Stimulated activated CD4-positive, alpha-beta T cell treated with anti-CD3 and anti-CD28 coated beads, Interleukin-4, amount 100 ng/mL, for 1 hour (primary cell): ENCODE measurements at places on chromosomes 6 and 20.

DNA sequence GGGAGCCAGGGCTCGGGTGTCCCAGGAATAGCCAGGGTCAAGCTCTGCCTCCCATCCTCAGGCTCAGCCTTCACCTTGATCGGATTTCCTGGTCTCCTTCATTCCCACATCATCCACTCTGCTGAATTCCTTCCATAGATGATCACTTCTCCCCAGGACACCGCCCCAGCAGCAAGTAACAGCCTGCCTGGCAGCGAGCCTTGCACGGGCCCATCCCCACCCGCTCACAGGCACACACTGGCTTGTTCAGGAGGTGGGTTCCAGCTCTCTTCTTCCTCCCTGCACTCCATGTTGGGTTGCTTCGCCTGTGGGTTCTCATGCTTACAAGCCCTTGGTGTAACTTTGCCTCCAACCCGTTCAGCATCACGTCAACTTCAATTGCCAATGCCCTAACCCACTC lies 113.0 kb upstream of the IYD start:
- DNase-seq, result no peak

- DNase-seq, result no peak
Observed at GRCh38 chr6:106488494-106489370, 128.2 kb downstream of the CRYBG1 start.

DNA sequence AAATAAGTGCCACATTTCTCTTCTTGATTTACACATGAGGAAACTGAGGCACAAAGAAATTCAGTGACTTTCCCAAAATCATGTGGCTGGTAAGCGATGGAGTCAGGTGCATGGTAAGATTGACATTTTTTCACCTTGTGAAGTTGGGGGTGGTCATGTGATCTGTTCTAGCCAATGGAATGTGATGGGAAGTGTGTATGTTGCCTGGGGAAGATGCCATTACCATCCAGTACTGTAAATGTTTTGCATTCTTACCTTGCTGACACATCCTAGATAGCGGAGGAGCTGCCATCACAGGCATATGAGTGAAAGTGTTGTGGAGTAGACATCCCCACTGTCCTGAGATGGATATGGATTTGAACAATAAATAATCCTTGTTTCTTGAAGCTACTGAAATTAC lies 499.6 kb upstream of the SULF2 start:
- DNase-seq, result no peak

DNA sequence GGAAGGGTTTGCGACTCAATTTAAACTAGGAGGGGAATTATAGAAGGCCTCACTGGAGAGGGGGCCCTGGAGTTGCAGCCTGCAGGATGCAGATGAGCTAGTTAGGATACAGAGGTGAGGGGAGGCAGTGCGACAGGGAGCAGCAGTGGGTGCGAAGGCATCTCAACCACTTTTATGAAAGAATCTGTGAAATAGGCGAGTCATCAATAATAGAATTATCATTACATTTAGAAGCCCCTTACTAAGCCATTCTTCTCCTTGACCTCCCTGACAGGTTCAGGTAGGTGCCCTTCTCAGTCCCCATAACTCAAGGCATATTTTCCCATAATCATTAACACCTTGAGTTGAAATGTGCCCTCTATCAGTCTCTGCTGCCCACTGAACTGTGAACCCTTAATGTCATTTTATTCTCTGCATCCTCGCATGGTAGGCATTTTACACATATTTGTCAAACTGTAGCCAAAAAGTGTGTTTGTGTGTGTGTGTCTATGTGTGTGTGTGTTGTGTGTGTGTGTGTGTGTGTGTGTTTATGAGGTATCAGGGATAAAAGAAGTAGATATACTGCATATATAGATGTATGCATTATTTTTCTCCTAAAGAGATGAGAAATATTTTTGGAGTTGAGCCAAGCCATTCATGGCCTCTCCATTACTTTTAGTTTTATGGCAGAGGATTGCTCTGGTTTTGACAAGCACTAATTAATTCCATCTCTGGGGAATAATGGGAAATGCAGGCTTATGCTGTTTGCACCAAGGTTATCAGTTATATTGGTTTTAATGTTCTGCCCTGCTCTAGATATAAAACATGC lies 898.8 kb downstream of the KIF16B start:
- DNase-seq, result no peak

GRCh38 chr6:108760126-108761050 lies 87.8 kb upstream of the ARMC2 start:
- DNase-seq, result no peak

- peak; percentile 17 for DNase-seq
Observed at GRCh38 chr20:57514273-57514751, 10.6 kb downstream of the CTCFL start.

DNA sequence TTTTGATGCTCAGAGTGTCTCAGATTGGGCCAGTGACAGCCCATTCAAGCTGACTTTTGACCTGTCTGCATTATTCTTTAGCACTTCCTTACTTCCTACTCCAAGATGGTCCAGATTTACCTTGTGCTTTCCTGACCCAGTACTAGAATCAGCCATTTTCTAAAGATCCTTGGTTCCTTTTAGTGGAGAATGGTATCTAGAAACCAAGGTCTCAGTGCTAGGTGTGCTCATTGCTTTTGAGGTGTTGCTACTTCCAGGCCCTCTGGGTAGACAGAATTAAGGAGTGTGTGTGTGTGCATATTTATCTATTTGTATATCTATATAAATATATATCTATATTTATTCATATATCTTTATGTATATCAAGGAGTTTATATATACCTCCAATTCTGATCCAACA lies 67.3 kb upstream of the UTRN start:
- DNase-seq, result no peak

- DNase-seq, result no peak
Observed at GRCh38 chr20:35630636-35631035, 15.0 kb downstream of the SPAG4 start.

DNA sequence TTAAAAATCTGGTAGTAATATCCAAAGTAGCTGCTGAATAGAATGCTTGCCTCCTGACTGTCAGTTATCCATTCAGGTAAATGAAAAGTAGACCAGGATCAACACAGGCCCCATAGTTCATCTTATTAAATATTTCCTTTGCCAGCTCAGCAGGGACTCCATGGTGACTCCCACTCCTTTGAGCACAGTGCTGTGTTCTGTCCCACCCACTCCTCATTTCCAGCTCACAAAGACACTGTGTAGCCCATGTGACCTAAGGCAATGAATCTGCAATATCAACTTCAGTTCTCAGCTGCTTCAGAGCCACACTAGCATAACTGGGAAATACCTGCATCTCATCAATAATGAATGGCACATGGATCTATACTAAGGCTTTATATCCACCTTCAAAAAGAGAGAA lies 189.5 kb upstream of the MANEA start:
- no peak for DNase-seq

DNA sequence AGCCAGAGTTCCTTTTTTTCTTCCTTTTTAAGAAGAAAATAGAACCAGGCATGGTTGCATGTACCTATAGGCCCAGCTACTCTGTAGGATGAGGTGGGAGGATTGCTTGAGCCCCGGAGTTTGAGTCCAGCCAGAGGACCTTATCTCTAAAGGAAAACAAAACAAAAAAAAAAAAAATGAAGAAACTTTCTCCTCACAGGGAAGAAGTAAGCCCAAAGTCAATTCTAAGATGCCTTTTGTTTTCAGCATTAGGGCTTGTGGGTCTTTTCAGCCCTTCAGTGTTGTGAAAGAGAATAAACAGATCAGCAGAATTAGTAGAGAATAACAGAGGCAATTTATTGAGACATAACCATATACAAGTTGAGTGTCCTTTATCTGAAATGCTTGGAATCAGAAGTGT lies 26.8 kb downstream of the ZNF451 start:
- no peak for DNase-seq

DNA sequence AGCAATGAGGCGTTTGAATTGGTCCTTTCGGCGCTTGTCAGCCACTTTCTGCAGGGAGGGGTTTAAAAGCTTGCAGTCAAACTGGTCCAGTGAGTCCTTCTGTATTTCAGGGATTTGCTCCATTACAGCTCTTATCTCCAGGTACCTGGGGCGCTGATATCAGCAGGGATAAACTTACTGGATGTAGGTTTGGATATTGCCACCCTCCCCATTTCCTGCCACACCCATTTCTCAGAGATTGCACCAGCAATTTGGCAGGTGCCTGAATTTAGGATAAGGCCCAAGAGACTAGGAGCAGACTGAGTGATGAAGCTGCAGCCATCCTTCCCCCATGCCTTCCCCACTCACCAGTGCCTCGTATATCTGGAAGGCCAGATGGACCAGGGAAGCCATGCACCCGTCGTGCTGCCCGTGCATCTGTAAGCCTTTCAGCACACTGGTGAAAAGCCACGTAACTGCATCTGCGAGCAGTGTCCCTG lies 7.6 kb downstream of the POLR1C start:
- no peak for DNase-seq

DNA sequence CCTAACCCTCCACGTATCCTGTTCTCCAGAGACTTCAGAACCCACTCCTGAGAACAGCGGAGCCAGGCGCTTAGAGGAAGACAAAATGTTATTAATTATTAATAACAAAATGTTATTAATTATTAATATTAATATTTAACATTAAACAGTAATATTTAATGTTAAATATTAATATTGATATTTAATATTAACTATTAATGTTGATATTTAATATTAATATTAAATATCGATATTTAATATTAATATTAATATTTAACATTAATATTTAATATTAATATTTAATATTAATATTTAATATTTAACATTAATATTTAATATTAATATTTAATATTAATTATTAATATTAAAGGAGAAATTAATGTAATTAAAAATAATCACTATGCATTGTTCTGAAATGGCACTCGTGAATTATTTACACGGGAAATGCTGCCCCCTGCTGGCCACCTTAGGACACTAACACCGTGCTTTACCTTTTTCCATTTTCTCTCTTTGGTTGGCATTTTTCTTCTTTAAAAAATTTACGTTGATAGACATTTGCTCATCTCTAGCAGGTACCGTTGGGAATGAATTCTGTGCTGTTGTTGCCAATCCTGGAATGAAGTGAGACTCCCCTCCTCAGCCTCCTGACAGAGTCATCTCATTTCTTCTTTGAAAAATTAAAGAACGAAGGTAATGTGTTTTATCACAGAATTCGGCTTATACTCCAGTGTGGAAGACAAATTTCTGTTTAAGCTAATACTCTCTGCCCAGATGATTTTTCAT lies 7.5 kb upstream of the GGTLC1 start:
- DNase-seq, result peak; percentile 70

DNA sequence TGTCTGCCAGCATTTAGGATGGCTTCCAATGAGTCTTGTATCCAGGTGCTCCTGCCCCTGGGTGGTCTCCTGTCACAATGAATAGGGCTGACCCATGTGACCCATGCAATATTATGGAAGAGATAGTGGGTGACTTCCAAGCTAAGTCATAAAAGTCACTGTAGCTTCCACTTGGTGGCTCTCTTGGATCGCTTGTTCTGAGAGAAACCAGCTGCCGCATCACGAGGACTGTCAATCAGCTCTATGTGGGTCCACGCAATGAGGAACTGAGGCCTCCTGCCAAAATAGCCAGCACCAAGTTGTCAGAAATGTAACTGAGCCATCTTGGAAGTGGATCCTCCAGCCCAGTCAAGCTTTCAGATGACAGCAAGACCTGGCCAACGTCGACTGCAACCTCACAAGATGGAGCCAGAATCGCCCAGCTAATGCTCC lies 14.9 kb upstream of the MATN4 start:
- DNase-seq, result no peak
